ENCODE measurements at places on chromosomes 6 and 20. TPM values are rescaled to one million over a fixed set of nuclear protein-coding genes. Genes with fewer than 3 reads are reported as not detected.

GRCh38 chr20:62127799-62128198, 5.5 kb downstream of the LSM14B start:
- no peaks in the 10 kb centered on the region for H3K4me1 ChIP-seq
- H3K27ac ChIP-seq = no peak overlapping the region
- H3K27me3 ChIP-seq = no peaks in the 10 kb centered on the region

DNA sequence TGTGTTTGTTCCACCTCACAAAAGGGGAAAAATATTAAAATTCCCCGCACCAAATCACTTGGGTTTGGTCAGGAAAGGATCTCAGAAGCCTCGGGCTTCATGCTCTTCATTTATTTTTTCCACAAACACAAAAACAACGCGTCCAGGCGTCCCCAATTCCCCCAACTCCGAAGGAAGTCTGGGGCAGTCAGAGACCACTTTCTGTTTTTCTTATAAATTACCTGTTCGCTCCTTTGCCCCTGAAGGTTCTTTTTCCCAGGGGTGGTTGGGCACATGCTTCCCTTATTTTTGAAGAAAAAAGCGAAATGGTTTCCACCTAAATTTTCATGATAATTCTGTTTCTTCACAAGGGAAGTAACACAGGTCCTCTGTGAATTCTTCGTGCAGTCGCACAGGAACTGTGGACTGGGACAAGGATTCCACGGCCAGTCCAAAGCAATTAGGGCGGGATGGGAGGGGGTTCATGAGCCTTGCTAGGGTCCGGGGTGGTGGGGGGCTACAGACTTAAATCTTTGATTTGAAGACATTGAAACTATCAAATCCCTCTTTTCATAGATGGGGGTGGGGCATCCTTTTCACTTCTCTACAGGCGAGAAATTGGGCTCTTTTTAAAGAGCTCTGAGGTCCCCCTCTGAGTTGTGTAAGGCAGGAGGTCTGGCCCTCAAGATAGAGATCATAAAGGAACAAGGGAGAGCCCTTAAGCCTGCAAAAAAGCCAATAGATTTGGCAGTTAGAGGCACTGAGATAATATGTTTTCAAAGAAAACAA, 30.5 kb upstream of the HFE start:
- no peaks in the 10 kb centered on the region for H3K27me3 ChIP-seq
- H3K36me3 ChIP-seq = no peaks in the 10 kb centered on the region
- H3K27ac ChIP-seq = peak overlapping the region; percentile 93
- peak overlapping the region; percentile 75 for H3K4me3 ChIP-seq
- no peak for DNase-seq
- H3K4me1 ChIP-seq = peaks cover 4% of the 10 kb centered on the region

DNA sequence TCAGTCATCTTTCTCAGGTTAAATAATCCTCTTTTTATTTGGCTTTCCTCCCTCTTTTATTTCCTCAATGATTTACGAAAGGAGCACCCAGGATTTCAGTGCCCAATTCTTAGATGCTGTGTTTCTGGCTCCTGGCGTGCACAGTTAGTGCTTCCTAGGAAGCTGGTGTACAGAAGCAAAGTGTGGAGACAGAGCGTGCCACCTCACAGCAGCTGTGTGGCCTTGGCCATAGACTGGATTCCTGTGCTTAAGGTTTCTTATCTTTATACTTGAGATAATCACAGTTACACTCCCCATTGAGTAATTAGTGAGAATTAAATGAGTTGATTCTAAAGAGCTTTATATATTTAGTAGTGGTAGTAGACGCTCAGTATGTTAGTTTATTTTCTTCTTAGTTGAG, 39.7 kb upstream of the GJA1 start:
- no peaks in the 10 kb centered on the region for H3K4me1 ChIP-seq
- DNase-seq = no peak
- H3K27me3 ChIP-seq = no peaks in the 10 kb centered on the region
- H3K27ac ChIP-seq = no peak overlapping the region

DNA sequence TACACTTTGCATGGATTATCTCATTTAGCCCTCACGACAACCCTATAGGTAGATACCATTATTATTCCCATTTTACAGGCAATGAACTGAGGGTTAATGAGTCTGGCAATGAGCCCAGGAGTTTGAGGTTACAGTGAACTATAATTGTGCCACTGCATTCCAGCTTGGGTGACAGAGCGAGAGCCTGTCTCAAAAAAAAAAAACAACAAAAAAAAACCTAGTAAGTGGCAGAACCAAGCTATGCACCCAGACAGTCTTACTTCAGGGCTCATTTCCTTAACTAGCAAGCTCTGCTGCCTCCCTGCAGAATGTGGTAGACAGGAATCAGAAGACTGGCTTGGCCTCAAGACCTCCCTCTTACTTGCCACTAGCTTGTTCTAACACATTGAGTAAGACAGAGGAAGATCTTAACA, 71.9 kb upstream of the RREB1 start:
- no peaks in the 10 kb centered on the region for H3K4me1 ChIP-seq
- no peak for DNase-seq
- no peaks in the 10 kb centered on the region for H3K27me3 ChIP-seq

DNA sequence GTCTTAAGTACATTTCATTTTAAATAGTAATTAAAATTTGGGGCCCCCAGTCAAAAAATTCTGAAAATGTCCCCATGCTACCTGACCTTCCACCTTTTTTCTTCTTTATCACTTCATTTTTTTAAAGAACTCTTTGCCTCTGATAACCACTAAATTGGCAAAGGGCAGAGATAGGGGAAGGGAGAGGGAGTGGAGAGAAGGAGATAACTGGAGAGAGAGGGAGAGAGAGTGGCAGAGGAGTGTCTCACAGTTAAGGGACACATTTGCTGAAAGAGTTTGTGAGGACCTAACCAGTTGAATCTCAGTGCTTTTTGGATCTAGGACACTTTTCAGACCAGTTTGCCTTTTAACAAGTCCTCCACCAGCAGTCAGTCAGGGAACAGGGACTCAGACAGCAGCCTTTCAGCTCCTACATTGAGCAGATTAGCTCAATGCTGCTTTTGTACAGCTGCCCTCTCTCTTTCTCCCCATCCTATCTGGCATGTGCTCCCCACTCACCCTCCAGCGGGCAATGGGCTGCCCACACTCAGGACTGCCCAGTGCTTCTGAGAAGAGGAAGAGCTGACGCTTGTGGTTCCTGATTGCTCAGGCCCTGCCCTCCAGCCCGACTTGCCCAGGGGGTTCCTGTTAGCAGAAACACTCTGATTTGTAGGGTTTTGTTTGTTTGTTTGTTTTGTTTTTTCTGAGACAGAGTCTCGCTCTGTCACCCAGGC, 14.4 kb downstream of the ARMC2 start:
- H3K27me3 ChIP-seq = no peaks in the 10 kb centered on the region
- H3K4me1 ChIP-seq = no peaks in the 10 kb centered on the region
- no peak overlapping the region for H3K27ac ChIP-seq
- no peak overlapping the region for H3K4me3 ChIP-seq
- no peak for DNase-seq

DNA sequence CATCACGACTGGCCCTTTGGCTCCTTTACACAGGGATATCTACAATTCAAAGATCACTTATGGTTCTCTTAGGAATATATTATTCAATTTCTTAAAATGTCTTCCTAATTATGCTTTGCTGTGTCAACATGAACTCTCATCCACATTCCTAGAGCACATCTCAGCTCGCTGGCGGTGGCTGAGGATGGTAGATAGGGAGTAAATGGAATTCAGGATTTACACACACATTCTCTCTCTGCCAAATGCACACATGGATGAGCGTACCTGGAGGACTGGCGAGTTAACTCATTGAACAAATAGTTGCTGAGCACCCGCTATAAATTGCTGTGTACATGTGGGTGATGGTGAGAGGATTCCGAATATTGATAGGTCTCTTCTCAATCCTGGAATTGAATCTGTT, 4.8 kb upstream of the MRPS10 start:
- no peaks in the 10 kb centered on the region for H3K27me3 ChIP-seq
- no peak overlapping the region for H3K27ac ChIP-seq
- H3K4me3 ChIP-seq = no peak overlapping the region
- no peaks in the 10 kb centered on the region for H3K36me3 ChIP-seq

LBP gene
- total RNA-seq = 0.10 TPM

GRM1 gene
- not detected for total RNA-seq

DNA sequence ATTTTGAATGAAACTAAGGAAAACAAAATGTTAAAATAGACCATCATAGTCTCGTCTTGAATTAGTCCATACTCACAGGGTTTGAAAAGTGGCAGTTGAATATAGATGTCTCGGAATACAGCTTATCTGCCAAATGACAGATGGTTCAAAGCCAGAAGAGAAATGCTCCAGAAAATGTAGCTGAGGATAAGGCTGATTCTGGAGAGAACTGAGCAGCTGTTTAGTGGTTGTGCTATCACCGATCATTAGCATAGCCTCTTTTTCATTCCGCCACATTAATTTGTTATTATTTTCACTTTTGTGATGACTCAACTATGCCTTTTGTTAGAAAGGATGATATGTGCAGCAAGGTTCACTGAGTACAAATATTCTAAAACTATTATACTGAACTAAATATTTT, 390.2 kb upstream of the MAN1A1 start:
- H3K27ac ChIP-seq = no peak overlapping the region
- H3K4me1 ChIP-seq = no peaks in the 10 kb centered on the region
- no peaks in the 10 kb centered on the region for H3K36me3 ChIP-seq
- no peak overlapping the region for H3K4me3 ChIP-seq

DNA sequence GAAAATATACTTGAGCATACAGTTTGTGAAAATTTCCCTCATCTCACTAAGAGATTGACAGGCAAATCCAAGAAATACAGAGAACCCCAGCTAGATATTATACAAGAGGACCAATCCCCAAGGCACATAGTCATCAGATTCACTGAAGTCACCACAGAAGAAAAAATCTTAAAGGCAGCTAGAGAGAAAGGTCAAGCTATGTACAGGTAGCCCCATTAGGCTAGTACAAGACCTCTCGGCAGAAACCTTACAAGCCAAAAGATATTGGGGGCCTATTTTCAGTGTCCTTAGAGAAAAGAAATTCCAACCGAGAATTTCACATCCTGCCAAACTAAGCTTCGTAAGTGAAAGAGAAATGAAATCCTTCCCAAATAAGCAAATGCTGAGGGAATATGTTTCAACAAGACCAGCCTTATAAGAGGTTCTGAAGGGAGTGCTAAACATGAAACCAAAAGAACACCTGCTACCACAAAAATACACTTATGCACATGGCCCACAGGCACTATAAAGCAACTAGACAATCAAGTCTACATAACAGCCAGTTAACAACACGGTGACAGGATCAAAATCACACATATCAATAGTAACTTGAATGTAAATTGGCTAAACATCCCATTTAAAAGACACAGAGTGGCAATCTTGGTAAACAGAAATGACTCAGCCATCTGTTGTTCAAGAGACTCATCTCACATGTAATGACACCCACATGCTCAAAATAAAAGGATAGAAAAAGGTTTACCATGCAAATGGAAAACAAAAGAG, 96.3 kb downstream of the FHL5 start:
- no peak overlapping the region for H3K27ac ChIP-seq
- no peaks in the 10 kb centered on the region for H3K36me3 ChIP-seq
- no peaks in the 10 kb centered on the region for H3K27me3 ChIP-seq
- no peak for DNase-seq
- H3K4me1 ChIP-seq = no peaks in the 10 kb centered on the region

- peaks cover 43% of the 10 kb centered on the region for H3K4me1 ChIP-seq
- no peak for DNase-seq
- H3K27me3 ChIP-seq = no peaks in the 10 kb centered on the region
- H3K36me3 ChIP-seq = no peaks in the 10 kb centered on the region
- peak overlapping the region; percentile 16 for H3K4me3 ChIP-seq
- peak overlapping the region; percentile 89 for H3K27ac ChIP-seq
Observed at GRCh38 chr6:113643407-113643770, 213.8 kb upstream of the MARCKS start.

RIMS4 gene
- total RNA-seq = 0.05 TPM

DNA sequence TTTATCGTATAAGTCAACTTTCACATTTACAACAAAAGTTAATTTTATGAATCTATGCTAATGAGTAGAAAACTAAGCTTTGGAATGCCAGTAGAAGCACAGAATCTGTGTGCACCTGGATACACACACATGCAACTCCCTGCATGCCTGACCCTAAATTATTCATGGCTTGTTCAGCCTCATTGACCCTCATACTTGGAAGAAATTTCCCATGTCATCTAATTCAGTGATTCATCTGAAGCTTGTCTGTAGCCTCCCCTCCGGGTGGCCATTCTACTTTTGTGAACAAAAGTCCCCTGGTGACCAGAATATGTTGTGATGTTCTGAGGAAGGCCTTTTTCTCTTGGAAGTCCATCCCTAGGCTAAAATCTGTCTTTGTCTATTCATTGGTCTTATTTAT, 1078.4 kb downstream of the KIF16B start:
- H3K27ac ChIP-seq = no peak overlapping the region
- DNase-seq = no peak
- H3K4me1 ChIP-seq = no peaks in the 10 kb centered on the region
- no peaks in the 10 kb centered on the region for H3K27me3 ChIP-seq
- H3K4me3 ChIP-seq = no peak overlapping the region

DNA sequence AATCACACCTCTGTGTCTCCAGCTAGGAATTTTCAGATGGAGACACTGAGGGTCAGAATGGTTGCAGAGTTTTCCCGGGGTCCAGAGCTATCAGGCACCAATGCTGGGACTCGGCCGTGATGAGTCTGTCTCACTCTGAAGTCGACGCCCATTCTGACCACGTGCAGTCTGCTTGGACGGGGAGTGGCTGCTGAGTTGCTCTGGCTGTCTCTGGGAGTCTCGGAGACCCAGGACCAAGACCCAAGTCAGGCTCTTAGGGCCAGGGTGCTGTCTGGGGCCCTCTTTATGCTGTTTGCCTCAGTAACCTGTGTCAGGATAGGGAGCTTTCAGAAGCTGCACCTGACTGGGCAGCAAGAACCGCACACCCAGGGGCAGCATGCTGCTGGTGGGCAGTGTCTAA, 4.6 kb downstream of the IP6K3 start:
- no peak overlapping the region for H3K4me3 ChIP-seq
- no peaks in the 10 kb centered on the region for H3K36me3 ChIP-seq
- no peak overlapping the region for H3K27ac ChIP-seq
- H3K4me1 ChIP-seq = no peaks in the 10 kb centered on the region
- no peak for DNase-seq

DLK2 gene
- 0.38 TPM for total RNA-seq

DNA sequence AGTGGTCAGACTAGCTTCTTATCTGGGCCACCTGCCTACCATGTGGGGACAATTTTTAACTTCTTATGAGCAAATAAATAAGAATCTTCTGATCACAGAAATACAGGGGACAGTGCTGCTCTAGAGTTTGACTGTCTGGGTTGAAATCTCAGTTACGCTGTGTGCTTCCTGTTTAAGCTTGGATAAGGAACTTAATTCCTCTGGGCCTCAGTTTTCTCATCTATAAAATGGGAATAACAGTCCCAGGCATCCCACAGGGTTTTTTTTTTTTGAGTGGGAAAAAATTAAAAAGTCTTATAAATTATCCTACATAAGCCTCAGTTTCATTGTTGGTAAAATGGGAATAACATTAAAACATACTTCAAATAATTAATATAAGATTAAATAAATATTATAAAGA, 340.9 kb downstream of the ESR1 start:
- H3K4me1 ChIP-seq = no peaks in the 10 kb centered on the region
- H3K36me3 ChIP-seq = peaks cover 3% of the 10 kb centered on the region
- H3K27me3 ChIP-seq = no peaks in the 10 kb centered on the region
- no peak for DNase-seq
- H3K27ac ChIP-seq = no peak overlapping the region
- H3K4me3 ChIP-seq = no peak overlapping the region

GRCh38 chr6:75282706-75283105, 1.9 kb downstream of the TMEM30A start:
- H3K4me1 ChIP-seq = no peaks in the 10 kb centered on the region
- H3K36me3 ChIP-seq = no peaks in the 10 kb centered on the region
- no peak for DNase-seq

Data from GM12878 (cell line).